ENCODE measurements at places on chromosomes 11 and 22.
A peak's percentile ranks its signal among the peaks of the same experiment; 100 is the strongest.

GRCh38 chr11:68057807-68058206 is 19.0 kb downstream of the TCIRG1 start:
- no peak for DNase-seq

GRCh38 chr22:28898233-28898629 is 14.9 kb downstream of the ZNRF3 start:
- no peak for DNase-seq

- no peak for DNase-seq
These were observed 3.5 kb downstream of the CUL5 start for GRCh38 chr11:108012139-108012725.

DNA sequence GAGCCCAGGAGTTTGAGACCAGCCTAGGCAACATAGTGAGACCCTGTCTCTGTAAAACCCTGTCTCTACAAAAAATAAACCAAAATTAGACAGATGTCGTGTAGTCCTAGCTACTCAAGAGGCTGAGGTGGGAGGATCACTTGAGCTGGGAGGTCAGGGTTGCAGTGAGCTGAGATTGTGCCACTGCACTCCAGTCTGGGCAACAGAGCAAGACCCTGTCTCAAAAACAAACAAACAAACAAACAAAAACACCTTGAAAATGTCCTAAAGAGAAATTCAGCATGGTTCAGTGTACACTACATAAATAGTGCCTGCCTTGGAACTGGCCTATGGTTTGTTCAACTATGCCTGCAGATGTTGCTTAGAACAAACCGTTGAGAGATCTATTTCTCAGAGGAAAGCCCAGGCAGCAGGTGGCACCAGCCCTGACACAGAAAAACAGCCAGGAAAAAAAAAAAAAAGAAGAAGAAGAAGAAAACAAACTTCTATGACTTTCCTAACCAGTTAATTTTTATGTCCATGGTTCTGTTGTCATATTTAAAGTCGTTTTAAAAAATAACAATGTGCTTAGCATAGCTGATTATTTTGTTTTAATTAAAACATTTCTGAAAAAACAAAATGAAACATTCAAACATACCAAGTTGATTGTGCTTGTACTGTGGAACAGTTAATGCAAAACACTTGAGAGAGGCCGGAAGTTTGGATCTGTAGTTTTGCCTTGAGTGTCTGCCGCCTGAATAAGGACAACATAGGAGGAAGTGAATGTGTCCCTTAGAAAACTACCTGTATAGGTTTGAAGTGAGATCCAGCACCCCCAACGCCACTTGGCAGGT is 5.4 kb downstream of the KREMEN1 start:
- DNase-seq: no peak

GRCh38 chr11:16179676-16180075 is 176.7 kb downstream of the SOX6 start:
- no peak for DNase-seq

DNA sequence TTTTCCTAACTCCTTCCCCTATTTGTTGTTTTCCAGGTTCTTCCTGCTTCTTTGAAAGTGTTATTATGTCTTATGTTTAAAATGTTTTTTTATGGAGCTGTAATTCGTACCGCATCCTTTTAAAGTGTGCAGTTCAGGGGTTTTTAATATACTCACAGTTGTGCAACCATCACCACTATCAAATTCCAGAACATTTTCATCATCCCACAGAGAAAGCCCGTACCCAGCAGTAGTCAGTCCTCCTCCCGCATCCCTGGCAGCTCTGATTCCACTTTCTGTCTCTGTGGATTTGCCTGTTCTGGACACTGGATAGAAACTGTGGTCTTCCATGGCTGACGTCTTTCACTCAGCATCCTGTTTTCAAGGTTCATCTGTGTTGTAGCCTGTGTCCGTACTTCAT is 73.7 kb downstream of the JAM3 start:
- no peak for DNase-seq

- DNase-seq: no peak
These were observed 50.4 kb downstream of the DENND5A start for GRCh38 chr11:9214765-9215164.

GRCh38 chr11:80009081-80009480 is 568.3 kb upstream of the TENM4 start:
- DNase-seq: no peak

GRCh38 chr11:134267461-134267860 is 8.7 kb upstream of the GLB1L3 start:
- DNase-seq: no peak

GRCh38 chr11:19284881-19285280 is 44.1 kb upstream of the E2F8 start:
- no peak for DNase-seq

- no peak for DNase-seq
These were observed 1413.0 kb downstream of the BRD1 start for GRCh38 chr22:48414651-48415050.

DNA sequence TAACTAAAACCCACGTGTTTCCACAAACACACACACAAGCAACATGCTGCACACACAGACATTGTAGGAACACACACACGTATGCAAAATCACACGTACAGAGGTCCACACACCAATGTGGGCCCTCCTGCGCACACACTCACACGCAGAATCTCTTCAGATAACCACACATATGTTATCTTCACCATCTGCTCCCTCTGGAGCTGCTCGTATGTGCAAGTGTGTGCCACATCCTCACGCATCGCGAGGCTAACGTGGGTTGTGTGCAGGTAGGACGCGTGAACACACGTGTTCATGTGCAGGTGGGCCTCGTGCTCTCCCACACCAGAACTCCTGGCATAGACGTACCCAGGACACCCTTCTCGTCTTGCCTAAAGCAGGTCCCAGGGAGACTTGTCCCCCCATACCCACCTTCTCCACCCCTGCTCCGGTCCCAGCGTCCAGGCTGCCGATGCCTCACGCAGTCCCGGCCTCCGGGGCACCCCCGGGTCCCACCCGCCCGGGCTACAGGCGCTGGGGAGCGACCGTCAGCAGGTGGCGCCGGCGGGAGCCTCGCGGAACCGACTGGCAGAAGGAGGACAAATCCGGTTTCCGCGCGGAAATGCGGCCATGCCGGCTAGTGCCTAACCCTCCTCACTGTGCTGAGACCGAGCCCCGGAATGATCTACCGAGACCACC is 10.3 kb upstream of the IGSF9B start:
- DNase-seq: peak; percentile 91

DNA sequence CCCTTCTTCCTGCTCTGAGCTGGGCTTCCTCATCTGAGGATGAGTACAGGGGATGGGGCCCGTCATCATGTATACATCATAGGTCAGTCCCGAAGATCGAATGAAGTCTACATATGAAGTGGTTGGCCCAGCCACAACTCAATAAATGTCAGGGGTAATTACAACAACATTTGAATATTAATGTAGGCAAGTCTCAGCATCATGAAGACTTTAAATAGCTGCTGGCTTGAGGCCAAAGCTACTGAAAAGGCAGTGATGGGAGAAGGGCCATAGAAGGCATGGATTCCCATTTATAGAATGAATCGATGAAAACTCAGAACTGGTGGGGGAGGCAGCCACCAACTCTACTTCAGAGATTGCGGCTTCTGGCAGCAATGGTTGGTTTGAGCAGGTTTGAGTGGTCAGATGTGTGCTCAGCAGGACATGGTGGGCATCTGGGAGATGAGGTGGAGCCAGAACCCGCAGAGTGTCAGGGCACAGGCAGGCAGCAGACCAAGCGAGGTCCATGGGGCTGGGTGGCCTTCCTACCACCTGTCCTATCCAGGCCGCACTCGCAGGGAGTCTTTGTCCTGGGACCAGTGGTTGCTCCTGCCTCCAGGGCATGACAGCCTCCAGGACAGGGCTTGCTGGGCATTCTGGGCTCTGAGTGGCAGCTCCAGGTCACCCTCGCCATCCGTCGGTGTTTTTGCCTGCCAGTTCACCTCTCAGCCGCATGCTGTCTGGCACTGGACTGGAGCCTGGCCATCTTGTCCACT is 919.1 kb downstream of the TBC1D22A start:
- no peak for DNase-seq

DNA sequence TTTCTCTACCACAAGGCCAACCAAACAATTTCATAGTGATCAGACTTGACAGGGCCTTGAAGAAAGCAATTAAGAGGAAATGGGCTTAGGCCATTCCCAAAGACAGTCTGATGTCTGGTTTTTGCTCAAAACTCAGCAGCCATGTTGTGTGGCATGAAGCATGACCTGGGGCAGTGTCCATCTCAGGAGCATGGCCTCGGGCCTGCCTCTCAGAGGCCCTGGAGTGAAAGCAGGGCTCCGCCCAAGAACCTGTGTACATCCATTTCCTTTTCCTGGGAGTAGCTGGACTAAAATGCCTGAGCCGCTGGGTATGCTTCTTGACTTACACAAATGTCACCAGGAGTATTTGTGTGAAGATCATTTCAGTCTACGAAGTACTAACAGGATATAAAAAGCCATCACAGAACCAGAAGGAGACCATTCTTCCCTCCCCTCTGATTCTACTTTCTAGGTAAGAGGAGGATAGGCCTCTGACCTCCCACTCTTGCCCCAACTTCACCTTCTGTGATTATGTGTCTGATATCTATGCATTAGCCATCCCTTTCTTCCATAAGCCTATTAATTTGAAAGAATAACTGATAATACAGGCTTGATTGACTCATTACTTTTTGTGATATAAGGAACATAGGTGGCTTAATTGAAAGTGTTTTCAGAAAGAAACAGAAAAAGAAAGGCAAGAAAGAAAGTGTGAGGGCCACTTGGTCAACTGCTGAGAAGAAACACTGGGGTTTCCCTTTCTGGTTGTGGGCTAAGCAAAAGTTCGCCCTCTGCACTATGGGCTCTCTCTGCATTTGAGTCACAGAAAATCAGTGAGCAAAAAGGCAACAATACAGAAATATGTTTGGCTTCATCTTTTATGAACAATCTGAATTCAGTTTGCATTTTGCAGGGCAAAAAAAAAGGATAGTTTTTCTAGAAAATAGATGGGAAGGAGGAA is 188.6 kb upstream of the MTMR2 start:
- DNase-seq: no peak

- no peak for DNase-seq
These were observed 36.7 kb downstream of the FZD4 start for GRCh38 chr11:86918496-86918895.

DNA sequence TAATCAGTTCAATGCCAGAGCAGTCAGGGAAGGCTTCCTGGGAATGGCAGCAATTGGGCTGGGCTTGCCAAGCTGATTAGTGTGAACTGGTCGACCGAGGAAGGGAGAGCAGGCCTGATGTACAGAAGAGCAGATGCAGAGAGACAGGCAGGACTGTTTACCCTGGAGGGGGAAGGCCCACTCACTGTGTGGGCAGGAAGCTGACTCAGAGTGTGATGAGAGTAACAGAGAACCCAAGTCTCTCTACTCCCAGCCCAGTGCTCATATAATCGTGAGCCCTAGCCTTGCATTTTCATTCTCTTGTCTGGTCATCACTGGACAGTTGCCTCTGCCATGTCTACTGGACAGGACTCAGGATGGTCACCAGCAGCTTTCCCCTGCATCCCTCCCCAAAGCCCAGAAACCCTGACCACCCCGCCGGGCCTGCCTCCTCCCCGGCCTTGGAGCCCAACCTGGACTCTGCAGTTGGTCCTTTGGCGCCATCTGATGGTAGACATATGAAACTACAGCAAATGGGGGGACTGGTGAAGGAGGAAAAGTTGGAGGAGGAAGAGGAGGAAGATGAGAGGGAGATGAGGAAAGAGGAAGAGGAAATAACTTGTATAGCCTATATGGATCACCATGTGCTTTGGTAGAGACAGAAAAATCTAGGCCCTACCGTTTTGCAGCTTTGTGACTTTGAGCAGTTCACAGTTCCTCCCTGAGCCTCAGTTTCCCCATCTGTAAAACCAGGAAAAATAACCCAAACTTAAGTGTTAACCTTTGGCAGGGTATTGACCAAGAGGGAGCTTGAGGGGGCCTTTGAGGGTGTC is 43.4 kb upstream of the PRDM11 start:
- DNase-seq: peak; percentile 86

GRCh38 chr22:50209893-50210292 is 9.1 kb downstream of the SELENOO start:
- DNase-seq: peak; percentile 82

DNA sequence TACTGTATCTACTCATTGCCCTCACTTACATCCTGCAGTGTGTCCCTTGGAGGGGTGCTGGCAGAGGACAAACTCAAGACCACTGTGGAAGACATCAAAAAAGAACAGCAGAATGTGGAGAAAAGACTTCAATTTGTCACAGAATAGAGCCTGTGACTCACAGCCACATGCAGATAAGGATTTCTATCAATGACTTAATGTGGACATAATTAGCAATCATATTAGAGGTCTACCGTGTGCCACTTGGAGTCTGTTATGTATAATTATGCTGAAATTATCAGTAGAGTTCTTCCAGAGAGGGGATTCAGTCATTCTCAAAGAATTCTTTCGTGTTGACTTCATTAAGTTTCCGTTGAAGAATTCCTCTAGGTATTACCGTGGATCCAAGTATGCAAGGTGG is 473.5 kb downstream of the MIAT start:
- no peak for DNase-seq

GRCh38 chr11:45620243-45620642 is 45.2 kb downstream of the CHST1 start:
- DNase-seq: no peak

- DNase-seq: no peak
These were observed 24.1 kb downstream of the OR10D3 start for GRCh38 chr11:124207102-124207792.

DNA sequence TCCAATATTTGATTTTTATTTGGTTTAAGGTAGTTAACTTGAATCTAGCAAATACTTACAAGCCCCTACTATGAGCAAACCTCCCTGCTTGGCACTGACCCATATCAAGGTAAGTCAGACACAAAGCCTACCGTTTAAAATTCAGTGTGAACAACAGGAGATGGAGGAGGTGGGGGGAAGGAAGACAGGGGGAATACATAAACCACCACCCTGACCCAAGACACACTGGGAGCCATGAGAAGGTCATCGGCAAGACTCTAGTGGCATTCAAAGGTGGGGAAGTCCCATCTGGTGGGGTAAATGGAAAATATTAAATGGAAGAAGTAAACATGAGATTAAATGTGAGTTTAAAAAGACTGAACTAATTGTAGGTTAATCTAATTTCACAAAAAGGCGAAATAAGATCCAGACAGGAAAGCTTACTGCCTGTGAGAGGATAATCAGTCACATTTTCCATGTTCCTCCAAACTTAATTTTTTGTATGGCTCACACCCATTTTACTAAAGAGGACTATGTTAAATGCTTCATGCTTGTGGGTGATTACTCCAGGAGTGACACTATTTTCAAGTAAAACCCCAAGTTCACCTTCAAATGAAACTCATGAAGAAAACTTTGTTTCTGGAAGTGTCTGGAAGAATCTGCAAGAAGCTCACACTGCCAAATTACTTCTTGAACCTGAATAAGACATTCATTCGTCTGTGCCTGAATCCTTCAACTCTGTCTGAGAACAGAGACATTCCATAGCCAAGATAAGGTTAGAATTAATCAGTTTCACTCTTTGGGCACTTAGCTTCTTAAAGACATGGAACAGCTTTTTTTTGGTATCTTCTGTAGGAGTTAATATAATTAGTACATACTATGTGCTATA is 51.7 kb downstream of the PITPNB start:
- DNase-seq: no peak
